CD4-positive, alpha-beta T cell treated with Interleukin-15 for 1 hour (primary cell): ENCODE measurements at places on chromosomes 16 and 17.

- DNase-seq = peak; percentile 20
These were observed 2.0 kb downstream of the PRSS33 start for GRCh38 chr16:2785101-2785991.

GRCh38 chr16:86639354-86639753, 61.0 kb downstream of the FOXL1 start:
- DNase-seq = no peak

GRCh38 chr16:11194913-11195312, 61.1 kb downstream of the SOCS1 start:
- DNase-seq = no peak

DNA sequence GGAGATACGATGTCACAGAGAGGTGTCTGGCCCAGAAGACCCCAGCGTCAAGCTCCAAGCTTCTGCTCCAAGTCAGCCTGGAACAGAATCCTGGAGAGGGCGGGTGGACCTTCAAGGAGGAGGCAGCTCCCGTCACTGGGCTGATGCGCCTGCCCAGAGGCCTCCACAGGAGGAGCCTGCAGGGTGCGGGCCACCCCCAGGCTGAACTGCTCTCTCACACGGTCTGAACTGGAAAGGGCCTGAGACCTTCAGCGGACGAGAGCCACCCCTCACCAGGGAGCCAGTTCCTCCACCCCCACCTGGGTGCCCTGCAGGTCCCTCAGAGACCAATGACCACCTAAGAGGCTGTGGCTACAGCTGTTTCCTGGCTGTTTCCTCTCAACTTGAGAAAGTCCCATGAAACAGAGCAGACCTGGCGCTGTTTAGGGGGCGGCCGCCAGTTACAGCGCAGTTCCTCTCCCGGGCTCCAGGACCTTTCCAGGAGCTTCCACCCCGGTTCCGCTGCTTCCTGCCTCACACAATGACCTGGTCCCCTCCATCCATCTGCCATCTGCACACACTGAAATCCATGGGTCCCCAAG, 36.0 kb upstream of the KLHDC4 start:
- no peak for DNase-seq

GRCh38 chr17:61368832-61369450, 30.7 kb upstream of the TBX2 start:
- DNase-seq = no peak

GRCh38 chr17:16945136-16945482, 26.8 kb downstream of the TNFRSF13B start:
- no peak for DNase-seq

DNA sequence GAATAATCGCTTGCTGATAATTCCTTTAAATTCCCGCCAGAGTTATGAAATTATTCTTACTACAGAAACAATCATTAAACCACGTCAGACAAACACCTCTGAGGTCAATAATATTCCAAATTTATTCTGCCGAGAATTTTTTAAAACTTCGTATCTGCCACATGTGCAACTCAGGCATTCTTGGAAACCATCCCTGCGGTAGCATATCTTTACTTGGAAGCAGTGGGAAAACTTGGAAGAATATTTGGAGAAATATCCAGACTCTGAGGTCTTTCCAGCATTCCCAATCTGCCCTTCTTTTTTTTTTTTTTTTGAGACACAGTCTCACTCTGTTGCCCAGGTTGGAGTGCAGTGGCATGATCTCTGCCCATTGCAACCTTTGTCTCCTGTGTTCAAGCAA, 2.0 kb upstream of the CCL11 start:
- DNase-seq = no peak

- no peak for DNase-seq
These were observed 16.9 kb downstream of the NXN start for GRCh38 chr17:962670-963069.

DNA sequence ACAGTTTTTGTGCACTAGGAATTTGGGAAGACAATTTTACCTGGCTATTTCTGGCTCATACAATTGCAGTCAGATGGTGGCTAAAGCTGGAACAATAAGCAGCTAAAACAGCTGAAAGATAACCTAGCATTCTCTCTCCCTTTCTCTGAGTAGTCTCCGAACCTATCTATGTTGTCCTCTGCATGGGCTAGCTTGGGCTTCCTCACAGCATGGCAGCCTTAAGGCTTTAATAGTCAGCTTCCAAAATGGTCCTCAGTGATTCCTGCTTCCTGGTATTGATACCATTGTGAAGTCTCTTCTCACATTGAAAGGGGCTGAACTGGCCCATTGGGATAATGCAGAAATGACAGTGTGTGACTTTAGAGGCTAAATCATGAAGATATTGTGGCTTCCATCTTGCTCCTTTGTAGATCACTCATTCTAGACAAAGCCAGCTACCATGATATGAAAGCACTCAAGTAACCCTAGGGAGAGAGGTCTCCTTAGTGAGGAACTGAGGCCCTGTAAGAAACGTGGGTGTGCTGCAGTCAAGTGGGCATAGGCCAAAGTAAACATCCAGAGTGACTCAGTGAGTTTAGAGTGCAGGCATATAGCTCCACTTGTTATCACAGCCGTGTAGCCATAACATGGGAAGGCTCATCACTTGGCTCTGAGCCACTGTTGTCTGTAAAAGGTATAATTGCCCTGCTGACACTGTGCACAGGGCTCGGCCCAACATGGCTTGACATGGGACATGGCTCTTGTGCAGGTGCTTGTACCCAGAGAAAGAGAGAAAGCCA, 5.5 kb upstream of the VKORC1 start:
- no peak for DNase-seq

DNA sequence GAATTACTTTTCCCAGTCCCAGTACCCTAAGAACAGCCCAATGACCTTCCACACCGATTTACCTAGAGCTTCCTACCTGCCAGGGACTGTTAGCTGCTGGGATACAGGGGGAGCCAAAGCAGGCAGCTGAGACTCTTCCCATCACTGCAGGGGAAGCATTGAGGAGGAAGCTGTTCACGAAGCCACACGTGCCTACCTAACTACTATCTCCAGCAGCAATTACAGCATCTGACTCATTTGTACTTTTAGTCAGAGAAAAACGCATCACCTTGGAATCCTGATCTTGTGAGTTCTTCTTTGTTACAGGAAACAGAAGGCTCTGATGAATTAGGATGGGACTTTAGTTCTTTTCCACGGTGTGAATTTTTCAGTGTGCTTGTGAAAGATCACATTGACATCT, 113.7 kb upstream of the DHX40 start:
- no peak for DNase-seq
